ENCODE measurements at places on chromosomes 4 and X. TPM values are rescaled to one million over a fixed set of nuclear protein-coding genes. Genes with fewer than 3 reads are reported as not detected.

CD38 gene
- 0.07 TPM for total RNA-seq

TNIP3 gene
- 1.2 TPM for total RNA-seq

FAAH2 gene
- 1.4 TPM for total RNA-seq

FGA gene
- total RNA-seq, result not detected

PSAPL1 gene
- not detected for total RNA-seq

COX7B gene
- 450 TPM for total RNA-seq

HOPX gene
- 0.21 TPM for total RNA-seq

GDPD2 gene
- total RNA-seq, result not detected

CXCL5 gene
- 1.3 TPM for total RNA-seq

F8A2 gene
- not detected for total RNA-seq

Measured in pulmonary artery endothelial cell (primary cell).